ENCODE measurements at places on chromosomes 7 and 10.

DNA sequence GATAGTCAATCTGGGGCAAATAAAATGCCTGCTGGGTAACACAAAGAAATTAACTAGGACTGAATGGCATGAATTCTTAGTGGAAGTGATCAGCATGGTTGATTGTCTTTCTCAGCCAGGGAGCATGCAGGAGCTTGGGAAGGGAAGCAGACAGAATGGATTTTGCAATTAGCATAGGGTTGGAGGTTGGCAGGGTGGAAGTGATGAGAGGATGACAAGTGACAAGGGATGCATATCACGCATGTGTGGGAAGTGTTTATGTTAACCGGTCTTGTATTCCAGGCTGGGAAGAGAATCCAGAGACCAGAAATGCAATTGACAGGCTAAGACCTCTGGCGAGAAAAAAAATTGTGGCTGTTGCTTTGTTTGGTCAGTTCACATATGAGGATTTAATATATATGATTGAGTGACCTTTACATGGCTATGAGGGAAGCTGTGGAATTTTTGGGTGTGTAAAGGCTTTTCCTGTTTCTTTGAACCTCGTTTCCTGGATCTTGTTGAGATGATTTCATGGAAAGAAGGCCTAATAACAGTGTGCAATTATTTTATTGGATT, 8.3 kb downstream of the MDFIC start:
- no peak for DNase-seq

DNA sequence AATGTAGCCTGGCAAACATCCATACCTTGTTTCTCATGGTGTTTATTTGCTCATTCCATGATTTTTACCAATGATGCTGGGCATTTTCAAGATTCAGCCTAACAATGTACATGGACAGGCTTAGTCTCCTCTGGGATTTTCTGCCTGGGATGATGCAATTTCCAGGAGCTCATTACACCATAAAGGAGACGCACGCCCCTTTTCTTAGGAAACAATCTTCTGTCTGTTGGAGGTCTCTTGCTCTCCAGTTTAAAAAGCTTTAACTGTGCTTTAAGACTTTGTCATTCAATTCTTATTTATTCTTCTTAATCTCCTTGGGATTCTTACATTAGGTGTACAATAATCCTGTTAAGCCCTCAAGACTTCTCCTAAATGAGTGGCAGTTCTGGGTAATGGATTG, 150.3 kb upstream of the NRP1 start:
- DNase-seq, result no peak

- DNase-seq, result no peak
Measured at GRCh38 chr10:17984056-17984455, 32.3 kb downstream of the SLC39A12 start.

DNA sequence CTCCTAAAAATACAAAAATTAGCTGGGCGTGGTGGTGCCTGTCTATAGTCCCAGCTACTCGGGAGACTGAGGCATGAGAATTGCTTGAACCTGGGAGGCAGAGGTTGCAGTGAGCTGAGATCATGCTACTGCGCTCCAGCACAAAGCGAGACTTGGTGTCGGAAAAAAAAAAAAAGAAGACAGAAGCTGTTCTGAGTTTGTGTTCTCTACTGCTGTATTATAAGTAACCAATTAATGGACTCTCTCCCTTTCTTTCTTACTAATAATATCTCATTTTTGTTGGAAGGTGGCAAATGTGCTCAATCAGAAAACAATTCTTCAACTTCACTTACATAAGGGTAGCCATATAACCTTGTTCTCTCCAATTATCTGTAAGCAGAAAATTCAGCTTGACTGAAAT, 7.4 kb downstream of the NT5C3A start:
- no peak for DNase-seq

DNA sequence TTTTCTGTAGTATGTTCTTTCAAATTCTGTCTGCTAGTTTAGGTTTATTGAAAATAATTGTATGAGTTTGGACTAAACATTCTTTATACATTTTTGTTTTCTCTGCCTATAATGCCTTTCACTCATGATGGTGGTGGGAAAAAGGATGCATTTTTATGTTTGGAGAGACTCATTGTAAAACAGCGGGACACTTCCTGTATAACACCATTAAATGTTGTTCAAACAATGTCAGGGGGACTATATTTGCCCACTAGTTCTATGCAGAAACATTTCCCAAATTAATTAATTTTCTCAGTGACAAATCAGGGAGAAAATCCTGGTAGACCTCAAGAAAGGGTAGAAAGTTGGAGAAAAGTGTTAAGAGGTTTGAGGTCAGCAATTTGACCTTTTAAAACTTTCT, 207.7 kb downstream of the MALRD1 start:
- DNase-seq, result no peak

GRCh38 chr10:120221873-120222485, 235.0 kb upstream of the PLPP4 start:
- no peak for DNase-seq

GRCh38 chr7:116553168-116553964, 28.5 kb downstream of the CAV1 start:
- no peak for DNase-seq

DNA sequence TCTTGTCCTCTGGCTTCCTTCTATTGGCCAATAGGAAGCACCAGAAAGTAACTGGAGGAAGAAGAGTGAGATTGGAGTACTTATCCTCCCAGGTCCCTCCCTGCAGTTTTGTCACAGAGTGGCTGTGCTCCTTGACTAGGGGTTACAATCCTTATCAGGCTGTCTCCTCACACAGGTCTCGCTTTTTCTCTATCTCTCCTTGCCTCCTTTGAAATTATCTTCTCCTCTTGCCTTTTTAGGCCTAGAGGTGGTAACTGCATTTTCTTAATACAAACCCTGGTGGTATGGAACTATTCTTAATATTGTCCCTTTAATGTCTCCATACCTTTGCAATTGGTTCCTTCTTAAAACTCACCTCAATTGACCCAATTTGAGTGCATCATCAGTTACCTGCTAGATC, 2.7 kb downstream of the PRSS37 start:
- DNase-seq, result no peak
